G401 (cell line): ENCODE measurements at places on chromosomes 5 and 9.

DNA sequence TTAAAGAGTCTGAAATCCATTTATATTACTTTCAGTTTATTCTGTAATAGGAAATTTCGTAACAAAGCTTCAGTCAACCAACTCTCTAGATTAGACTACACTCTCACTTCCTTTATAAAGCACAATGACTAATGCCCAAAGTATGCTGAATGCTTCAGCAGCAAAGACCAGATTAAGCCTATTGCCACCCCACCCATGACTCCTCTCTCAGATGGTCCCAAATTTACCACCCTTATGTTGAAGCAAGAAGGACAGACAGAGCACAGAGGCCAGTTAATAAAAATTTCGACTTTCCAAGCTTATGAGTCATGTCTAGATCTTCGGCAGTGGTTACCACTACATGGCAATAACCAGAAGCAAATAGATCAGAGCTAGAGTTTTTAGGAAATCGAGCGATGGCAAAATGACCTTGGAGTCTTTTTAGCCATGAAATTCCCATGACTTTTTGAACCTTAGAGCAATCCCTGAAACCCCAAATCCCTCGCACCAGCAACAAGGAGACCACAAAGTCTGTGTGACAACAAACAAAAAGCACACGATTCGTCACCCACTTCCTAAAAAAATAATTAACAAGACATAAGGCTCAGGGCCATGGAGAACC is 287.8 kb upstream of the RASA1 start:
- no peak for DNase-seq

- no peak for DNase-seq
Observed at GRCh38 chr9:5553211-5553610, 42.9 kb downstream of the PDCD1LG2 start.

GRCh38 chr9:37602817-37603216 is 10.4 kb upstream of the TOMM5 start:
- no peak for DNase-seq

GRCh38 chr5:92050970-92051369 is 667.9 kb upstream of the ARRDC3 start:
- DNase-seq, result no peak

DNA sequence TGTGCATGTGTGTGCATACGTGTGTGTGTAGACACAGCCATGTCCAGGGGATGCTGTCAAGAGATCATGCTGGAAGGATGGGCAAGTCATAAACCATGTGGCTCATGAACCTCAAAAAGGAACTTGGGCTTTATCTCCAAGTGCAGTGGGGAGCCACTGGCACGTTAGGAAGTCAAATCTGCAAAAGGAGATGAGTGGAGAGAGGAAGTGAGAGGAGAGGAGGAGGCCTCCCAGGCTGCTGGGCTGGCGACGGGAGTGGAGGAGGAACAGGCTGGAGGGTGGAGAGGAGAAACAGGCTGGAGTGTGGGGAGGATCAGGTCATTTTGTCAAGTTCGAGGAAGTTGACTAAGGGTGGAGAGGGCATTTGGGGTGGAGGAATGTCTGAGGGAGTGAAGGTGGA is 29.2 kb upstream of the TIFAB start:
- no peak for DNase-seq

DNA sequence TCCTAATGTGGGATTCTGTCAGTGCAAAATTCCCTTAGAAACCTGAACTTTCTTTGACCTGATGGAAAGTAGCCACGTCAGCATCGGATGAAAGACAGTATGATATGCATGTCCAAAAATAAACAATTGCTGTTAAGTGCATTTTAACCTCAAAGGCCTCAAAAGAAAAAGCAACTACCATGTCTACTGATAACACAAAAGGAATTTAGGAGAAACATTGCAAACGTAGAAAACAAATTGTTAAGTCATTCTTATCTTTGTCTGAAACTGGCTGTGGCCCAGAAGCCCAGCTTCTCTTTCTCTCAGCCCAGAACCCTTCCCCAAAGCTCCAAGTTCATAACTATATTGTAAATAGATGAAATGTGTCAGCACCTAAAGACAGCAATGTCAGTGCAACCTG is 11.1 kb upstream of the LHFPL2 start:
- DNase-seq, result no peak

- no peak for DNase-seq
Observed at GRCh38 chr9:105393576-105394344, 54.1 kb upstream of the FSD1L start.

DNA sequence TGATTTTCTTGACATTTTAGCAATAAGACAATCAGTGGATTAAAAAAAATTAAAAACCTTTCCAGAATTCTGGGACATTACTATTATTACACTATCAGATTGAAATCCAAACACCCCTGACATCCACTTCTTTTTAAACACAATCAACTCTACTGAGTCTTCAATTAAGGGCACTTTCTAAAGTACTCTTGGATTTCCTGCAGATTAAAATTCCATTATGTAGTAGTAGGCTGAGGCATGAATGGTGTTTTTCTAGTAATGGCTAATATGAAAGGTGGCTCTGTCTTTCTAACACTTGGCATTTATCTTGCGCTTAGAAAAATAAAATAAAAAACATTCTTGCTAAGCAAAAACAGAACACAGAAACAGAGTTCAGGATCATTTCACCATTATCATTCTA is 107.8 kb downstream of the OXCT1 start:
- DNase-seq, result no peak

DNA sequence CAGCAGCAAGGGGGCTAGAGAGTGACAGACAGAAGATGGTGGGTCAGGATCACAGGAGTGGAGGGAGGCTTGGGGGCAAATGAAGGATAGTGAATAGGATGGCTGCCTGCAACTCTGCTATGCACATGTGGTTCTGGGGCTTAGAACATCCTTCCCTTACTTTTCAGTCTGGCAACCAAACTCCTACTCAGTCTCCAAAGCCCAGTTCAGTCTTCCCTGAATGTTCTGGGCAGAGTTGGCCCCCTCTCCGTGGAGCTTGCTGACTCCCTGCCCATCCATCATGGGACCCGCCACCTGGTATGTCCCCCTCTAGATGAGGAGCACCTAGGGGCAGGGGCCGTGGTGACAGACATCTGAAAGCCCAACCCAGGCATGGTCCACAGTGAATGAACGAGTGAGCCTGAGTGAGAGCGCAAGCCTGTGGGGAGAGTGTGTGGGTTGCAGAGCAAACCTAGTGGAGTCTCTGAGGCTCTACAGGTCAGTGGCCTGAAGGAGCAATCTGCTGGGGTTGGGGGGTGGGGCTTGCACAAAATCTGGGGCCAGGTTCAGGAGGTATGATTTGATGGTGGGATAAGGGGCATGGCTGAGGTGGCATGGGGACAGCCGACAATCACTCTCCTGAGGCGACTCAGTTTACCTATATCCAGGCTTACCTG is 180.6 kb downstream of the FGF18 start:
- DNase-seq, result no peak
